Right atrium auricular region (tissue), 2 donors: ENCODE measurements at places on chromosomes 3 and 15.

GRCh38 chr3:143084856-143085731, 34.5 kb upstream of the CHST2 start:
- no peak for DNase-seq

GRCh38 chr3:38723569-38724391, 74.3 kb upstream of the SCN5A start:
- no peak for DNase-seq

DNA sequence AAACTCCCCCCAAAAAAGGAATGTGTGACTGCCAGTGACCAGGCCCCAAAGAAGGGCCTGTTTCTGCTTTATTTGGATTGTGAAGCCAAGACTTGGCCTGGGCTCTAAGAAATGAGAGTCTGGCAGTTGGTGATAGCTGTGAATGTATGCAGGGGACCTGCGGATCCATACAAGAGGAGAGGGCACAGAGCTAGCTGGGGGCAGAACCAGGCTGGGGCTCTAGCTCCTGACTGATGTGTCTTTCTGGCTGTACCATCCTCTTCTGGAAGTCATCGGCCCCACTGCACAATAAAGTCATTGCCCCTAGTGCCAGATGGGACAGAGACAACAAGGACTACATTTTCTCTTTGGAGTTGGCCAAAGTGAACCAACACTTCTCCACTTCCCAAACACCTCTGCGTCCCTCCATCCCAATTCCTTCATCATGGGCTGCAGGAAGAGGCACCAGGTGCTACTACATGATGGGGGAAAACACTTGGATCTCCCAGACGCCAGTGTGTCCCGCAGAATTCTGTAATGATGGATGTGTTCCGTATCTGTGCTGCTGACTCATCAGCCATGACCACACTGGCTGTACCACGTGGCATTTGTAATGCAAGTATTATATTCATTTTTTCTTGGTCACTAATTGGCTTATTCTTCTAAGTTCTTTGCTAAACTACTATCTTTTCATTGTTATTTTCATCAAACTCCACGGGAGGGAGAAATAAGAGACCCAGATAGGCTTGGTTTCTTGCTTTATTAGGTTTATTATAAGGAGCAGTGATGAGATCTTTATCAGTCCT, 1.7 kb upstream of the PLA2G4F start:
- DNase-seq, result no peak

- DNase-seq, result no peak
Measured at GRCh38 chr3:56778893-56779292, 22.9 kb downstream of the ARHGEF3 start.

- no peak for DNase-seq
Measured at GRCh38 chr3:193621127-193621526, 28.1 kb downstream of the OPA1 start.
